ENCODE measurements at places on chromosomes 6 and 20.

GRCh38 chr20:56406910-56407309 is 5.2 kb upstream of the CASS4 start:
- no peak for ATAC-seq

DNA sequence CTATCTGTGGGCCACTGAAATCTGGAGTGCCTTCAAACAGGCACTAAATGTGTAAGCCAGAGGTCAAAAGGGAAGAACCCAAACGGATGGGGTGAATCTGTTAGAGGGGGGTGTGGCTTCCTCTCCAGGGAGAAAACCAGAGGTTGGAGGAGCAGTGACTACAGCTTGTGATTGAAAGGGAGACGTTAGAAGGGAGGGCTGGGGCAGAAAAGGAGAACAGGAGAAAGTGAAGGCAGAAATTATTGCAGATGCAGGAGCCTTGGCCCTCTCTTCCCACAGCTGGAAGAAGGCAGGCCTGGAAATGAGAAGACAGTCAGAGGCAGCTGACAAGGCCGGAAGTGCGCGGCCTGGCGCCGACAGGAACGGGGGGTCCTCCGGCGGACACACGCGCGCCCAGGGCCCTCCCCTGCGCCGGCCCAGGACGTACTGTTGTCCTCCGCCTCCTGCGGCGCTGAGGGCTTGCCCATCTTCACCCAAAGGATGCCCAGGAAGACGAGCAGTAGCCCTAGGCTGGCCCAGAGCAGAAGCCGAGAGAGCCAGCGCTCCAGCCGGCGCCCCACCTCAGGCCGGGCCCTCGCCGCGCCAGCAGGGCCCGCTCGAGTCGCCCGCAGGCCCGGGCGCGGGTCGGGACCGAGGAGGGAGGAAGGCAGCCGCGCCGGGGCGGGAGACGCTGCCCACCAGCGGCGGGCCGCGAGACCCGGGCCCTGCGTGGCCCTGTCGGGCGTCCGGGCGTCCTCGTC is 806 bp downstream of the LEMD2 start:
- peak; percentile 76 for ATAC-seq

GRCh38 chr6:129565366-129565765 is 144.6 kb downstream of the ARHGAP18 start:
- ATAC-seq, result no peak

DNA sequence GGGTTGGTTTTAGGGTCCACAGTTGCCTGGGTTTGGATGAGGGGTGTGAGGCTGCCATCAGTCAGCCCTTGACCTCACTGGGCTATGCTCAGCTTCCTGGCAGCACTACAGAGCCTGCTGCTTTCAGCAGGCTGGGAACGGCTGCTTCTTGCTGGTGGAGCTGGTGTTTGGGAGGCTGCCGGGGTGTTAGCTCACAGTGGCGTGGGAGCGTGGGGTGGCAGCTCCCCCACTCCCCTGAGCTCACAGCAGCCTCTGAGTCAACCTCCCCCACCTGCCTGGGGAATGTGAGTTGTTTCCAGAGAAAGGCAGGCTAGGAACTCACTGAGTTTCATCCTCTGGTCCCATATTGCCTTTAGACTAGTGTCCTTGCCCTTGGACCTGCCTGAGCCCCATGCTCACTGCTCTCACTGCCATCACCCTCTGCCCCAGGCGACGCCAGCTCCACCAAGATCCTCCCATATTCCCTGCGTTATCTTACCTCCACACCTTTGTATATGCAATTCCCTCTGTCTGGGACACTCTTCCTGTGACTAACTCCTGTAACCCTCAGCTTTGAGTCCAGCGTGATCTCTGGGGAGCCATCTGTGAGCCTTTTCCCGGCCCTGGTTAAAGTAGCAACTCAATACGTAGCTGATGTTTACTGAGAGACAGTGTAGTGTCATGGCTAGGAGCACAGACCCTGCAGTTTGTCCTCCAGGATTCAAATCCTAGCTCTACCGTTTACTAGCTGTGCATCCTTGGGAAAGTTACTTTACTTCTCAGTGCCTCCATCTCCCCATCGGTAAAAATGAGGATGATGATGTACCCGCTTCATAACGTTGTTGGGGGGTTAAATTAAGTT is 34.8 kb downstream of the PPP1R16B start:
- no peak for ATAC-seq

- ATAC-seq, result no peak
These were observed 92.6 kb upstream of the RIPOR2 start for GRCh38 chr6:25028328-25028727.

DNA sequence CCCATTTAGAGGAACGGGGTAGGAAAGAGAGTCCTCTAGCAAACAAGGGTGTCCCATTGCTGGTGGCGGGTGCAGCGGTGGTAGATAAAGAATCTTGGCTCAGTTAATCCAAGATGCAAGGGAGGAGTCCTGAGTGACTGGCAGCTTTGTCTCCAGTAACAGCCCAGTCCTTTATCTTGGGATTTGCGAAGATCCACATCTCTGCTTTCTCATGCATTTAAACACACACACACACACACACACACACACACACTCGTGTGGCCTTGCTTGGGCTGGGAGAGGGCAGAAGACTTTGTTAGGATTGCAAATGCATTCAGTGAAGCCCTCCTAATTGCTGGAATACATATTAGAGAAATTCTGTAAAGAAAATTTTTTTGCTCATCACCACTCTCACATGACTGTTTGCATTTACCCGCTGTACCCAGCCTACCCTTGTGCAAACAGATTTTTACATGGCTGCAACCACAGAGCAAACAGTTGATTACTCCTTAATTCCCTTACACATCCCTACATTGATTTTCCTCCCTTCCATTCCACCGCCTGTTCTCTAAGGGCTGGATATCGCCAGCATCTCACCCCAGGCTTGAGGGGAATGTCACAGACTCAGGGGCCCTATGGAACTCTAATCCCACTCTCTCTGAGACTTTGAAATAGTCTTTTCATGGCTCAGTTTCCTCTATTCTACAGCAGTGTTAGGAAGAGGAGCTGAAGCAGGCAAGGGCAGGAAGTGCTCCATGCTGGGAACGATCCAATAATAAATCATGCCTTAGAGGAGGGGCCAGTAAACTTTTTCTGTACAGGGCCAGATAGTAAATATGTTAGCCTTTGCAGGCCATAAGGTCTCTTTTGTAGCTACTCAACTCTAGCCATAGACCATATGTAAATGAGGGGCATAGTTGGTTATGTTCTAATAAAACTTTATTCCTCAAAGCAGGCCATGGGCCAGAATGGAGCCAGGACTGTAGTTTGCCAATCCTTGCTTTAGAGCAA is 3.5 kb downstream of the C6orf132 start:
- peak; percentile 41 for ATAC-seq

- peak; percentile 49 for ATAC-seq
These were observed 37.6 kb downstream of the ZMYND8 start for GRCh38 chr20:47318586-47319516.

- no peak for ATAC-seq
These were observed 54.3 kb downstream of the ANKRD60 start for GRCh38 chr20:58173930-58174707.

- ATAC-seq, result no peak
These were observed 84.3 kb downstream of the FILIP1 start for GRCh38 chr6:75409286-75409685.

- ATAC-seq, result no peak
These were observed 105.1 kb downstream of the JPH2 start for GRCh38 chr20:44081888-44082287.

- ATAC-seq, result no peak
These were observed 6.7 kb downstream of the ATG5 start for GRCh38 chr6:106318851-106319250.

- peak; percentile 97 for ATAC-seq
These were observed 44.8 kb downstream of the AGPAT4 start for GRCh38 chr6:161228921-161229591.

DNA sequence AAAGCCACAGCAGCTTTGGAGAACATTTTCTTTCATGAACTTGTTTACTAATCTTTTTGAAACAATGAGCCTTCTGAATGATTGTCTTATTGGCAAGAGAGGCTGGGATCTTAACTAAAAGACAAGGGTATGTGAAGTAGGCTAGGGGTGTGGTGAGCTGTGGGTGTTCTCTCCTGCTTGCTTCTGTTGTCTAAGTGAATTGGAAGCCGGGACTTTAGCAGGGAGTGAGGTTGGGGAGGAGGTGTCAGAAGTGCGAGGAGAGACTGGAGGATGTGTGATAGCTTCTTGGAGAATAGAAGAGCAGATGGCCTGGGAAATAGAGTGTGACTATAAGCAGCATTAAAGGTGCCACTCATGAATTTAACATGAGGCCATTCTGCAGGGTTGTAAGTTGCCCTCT is 562.8 kb downstream of the UTRN start:
- no peak for ATAC-seq

GRCh38 chr6:36593569-36594028 is 563 bp upstream of the SRSF3 start:
- ATAC-seq, result peak; percentile 29

- ATAC-seq, result no peak
These were observed 331.7 kb downstream of the FARS2 start for GRCh38 chr6:5592886-5593519.

DNA sequence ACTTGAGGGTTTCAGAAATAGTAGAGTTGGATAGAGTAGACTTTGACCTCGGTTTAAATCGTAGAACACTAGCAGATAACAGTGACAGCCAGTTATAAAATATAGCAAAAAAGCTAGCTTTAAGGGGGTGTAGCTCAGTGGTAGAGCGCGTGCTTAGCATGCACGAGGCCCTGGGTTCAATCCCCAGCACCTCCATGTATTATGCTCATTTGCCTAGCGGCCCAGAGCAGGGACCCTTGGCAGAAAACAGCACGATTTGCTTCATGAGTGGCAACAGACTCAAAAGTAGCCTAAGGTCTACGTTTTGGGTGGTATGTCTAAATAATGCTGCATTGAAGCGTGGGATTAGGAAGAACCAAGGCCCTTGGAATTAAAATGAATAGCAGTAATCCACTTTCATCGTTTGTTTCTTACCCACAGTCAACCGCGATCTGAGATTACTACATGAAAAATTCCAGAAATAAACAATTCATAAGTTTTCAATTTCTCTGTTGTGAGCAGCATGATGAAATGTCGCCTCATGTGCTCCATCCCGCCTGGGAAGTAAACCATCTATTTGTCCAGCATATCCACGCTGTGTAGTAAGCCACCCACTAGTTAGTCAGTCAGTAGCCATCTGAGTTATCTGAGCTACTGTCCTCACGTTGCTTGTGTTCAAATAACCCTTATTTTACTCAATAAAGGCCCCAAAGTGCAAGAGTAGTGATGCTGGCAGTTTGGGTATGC is 184.9 kb downstream of the GPX5 start:
- ATAC-seq, result peak; percentile 89

DNA sequence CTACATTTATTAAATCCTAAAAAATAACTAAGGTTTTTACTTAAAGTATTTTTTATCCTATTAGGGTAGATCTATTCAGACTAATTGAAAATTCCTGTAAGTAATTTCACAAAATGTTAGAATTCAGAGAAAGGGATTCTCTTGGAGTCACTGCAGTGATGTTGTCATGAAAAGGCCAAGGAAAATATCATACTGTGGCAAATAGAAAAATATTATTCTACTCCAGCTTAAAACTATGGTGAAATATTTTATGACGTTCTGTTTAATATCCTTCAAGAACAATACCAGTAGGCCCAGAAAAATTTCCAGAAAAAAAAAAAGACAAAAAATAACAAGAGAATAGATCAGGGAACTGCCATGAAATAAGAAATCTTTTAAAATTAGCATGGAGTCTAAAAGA is 73.6 kb downstream of the FILIP1 start:
- ATAC-seq, result no peak

DNA sequence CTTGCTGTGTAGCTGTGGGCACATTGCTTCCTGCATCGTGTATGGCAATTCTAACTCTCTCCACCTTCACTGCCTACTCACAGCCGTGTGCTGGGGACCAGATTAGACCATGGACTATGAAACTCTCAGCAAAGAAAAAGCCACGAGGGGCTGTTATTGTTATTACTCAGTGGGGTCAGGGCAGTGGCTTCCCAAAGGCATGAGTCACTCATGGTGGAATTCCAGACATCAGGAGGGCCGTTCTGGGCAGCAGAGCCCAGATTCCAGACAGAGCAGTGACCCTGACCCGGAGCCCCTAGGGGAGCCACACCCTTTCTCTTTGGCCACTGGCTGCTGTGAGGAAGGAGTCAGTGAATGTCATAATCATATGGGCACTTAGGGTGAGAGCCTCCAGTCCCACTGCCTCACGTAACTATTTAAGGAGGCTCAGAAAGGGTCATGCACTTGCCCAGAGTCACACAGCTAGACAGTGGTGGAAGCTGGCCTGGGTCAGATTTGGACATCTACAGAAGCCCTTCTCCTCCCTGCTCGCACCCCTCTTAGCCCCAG is 22.2 kb upstream of the CCN5 start:
- peak; percentile 86 for ATAC-seq

- ATAC-seq, result peak; percentile 41
These were observed 116.0 kb downstream of the TRIM27 start for GRCh38 chr6:28807682-28808280.

DNA sequence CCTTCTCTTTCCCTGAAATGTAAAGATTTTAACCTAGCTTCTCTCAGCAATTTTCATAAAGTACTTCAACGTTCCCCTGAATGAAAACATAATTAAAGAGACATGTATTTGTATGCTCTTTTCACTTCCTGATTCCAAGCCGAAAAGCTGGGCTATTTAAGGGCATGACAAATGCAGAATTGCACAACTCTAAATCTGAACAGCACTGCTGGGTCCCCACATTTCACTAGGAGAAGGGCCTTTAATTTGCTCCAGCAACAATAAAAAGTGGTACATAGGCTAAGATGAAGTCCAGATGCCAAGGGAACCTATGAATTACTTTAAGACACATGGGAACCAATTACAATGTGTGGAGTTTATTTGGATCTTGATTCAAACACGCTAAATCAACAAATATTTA is 42.0 kb downstream of the IRAK1BP1 start:
- no peak for ATAC-seq

DNA sequence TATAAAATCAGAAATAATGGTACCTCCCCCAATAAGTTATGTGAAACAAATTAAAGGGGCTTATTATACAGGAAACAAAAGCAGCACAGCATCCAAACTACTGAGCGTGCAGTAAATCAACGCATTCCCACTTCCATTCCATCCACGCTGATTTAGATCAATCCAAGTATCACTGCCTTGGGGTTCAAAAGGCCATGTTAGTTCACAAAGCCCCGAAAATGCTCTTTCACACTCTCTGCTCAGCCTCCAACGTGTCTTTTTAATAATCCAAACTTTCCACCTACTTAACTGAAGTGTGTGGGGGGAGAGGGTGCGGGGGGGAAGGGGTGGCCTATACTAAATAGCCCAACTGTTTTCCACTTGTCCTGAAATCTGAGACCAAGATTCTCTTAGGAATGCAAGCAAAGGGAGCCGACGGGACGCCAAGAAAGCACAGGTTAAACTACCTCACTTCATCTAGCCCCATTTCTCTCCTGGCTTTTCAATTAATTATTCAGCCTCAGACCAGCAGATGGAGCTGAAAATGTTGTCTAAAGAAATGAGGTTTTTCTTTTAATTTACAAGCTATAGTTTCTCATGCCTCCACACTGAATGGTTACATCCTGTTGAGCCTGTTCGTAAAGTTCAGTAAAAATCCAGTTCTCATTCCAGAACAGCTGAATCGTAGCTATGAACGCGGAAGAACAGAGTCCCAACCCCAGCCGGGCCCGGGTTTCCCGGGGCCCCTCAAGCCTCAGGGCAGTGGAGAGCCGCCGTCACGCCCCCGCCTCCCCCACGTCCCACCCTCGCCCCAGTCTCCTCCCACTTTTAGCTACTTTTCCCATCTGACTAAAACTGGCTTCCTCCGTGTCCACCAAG is 1.0 kb upstream of the NXT1 start:
- ATAC-seq, result peak; percentile 73

Data from SK-N-SH treated with all-trans-retinoic acid at 6 μM for 48 hours (cell line).